Kidney capillary endothelial cell (primary cell): ENCODE measurements at places on chromosomes 7 and 10.

- DNase-seq = no peak
These were observed 1129.6 kb downstream of the SORCS3 start for GRCh38 chr10:105770524-105771212.

DNA sequence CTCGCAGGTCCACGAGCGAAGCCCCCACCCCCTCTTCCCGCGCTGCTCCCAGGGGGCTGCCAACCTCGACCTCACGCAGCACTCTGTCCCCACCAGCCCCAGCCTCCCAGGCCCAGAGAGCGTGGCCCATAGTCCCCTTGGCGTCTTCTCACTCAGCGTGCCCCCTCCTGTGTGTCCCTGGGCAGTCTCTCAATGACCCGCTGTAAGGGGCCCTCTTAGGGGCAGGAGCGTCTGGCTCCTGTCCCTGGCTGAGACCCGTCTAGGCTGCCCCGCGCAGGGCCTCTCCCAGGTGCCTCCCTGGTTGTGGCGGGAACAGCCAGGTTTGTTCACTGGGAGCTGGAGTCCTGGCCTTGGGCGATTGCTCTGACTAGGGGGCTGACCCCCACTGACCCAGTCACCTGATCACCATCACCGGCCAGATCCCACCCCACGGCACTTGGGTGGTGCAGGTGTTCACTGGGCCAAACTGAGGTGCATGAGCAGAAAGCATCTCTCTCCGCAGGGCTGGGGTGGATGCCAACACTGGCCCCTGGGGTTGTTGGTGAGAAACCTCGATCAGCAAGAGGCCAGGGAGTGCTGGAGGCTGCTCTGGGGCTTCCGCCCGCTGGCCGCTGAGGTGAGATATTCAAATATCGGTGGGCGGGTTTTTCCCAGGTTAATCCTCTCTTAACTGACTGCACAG is 12.6 kb upstream of the WDFY4 start:
- no peak for DNase-seq

GRCh38 chr10:34145715-34146114 is 669.4 kb downstream of the PARD3 start:
- DNase-seq = no peak

DNA sequence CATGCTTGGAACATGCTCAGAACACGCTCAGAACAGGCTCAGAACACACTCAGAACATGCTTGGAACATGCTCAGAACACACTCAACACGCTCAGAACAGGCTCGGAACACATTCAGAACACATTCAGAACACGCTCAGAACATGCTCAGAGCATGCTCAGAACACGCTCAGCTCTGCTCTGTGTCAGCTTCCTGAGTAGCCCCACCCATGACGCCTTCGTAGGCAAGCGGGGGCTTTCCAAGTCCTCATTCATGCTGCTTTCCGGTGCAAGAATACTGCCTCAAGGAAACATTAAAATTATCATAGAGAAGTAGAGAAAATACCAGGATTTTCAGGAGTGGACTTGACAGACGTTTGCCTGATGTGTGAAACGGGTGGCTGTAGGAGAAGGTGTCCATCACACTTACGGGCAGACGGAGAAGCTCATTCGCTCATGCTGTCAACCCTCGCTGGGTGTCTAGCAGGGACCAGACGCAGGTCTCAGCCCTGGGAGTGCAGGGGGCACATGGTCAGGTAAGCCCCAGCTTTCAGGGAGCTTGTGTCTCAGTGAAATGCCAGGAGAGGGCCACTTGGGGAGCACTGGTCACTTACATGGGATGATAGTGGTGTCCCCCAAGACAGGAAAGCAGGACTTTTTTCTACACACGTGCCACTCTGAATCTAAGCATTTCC is 24.7 kb downstream of the EN2 start:
- no peak for DNase-seq

DNA sequence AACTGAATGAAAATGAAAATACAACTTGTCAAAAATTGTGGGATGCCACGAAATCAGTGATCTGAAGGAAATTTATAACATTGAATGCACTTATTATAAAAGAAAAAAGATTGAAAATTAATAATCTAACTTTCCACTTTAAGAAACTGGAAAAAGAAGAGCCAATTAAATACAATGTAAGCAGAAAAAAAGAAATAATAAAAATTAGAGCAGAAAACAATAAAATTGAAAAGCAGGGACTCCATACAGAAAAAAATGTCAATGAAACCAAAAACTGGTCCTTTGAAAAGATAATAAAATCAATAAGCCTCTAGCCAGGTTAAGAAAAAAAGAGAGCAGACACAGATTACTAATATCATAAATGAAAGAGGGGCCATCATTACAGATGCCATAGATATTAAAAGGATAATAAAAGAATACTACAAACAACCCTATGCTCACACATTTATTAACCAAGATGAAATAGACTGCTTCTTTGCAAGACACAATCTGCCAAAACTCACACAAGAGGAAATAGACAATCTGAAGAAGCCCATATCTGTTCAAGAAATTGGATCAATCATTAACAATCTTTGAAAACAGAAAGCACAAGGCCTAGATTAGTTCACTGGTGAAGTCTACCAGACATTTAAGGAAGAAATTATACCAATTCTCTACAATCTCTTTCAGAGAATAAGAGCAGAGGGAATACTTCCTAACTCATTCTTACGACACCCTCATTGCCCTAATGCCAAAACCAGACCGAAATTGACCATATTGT is 233.8 kb upstream of the NEBL start:
- no peak for DNase-seq

DNA sequence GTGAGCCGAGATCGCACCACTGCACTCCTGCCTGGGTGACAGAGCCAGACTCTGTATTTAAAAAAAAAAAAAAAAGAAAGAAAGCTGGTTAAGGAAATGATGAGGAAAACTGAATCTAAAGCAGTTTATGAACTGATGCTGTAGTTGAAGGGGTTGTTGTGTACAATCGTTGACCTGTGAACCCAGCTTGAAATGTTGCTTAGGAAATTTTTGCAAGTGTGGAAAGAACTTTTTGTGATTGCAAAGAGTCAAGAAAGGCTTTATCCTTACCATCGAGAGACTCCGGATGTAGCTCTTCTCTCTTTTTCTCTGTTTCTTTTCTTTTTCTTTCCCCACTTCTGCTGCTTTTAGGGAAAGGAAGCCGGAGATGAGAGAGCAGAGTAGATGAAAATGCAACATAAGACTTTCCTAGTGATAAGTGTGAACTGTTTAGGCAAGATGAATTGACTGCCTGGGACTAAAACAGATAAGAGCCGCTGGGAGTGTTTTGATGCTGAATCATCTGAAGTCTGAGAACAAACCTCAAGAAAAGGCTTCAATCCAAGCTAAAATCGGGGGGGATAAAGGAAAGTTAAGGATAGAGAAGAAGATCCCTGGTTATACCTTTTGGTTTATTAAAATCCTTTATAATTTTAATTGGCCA is 69.0 kb downstream of the TAF3 start:
- no peak for DNase-seq

DNA sequence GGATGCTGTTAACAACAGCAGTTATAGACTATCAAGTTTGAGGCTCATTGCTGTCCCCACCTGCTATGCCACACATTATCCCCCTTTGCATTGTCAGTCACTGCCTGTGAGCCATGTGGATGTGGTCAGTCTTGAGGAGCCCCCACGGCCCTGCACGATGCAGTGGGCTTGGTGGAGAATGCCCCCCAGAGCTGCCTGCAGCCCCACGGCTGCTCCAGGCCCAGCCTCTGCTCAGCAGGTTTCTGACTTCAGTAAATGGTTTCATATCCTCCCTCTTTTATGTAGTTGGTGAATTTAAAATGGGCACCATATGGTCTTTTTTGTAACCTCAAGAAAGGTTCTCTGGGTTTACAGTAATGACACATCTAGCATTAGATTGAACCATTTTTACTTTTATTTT is 164.1 kb downstream of the EBF3 start:
- no peak for DNase-seq

DNA sequence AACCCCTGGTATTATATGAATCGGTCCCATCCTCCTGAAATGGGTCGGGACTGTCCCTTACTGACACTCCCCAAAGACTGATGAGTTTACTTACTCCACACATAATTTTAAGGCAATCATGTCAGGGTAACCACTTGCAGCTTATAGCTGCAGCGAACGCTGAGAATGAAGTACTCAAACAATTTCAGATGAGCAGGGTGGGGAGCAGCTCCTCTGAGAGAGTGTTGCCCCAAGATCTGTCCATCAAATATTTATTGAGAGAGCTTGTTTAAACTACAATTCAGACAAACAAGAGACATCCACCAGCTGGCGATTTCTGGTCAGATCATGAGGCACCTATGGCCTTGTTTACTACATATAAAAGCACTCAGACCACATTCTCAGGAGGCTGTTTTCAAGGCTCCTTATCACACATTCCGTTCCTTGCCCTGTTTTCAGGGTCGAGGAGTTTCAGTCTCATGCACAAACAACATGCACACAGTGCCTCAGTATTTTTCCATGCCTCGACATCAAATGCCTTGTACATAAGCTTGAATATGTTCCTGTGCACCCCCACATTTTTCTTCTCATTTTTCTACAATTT is 80.1 kb downstream of the THSD7A start:
- DNase-seq = no peak
